Central memory CD4-positive, alpha-beta T cell (primary cell): ENCODE measurements at places on chromosomes 11 and 22.

GRCh38 chr11:14225666-14226065 lies 133.3 kb downstream of the RRAS2 start:
- no peak for DNase-seq

DNA sequence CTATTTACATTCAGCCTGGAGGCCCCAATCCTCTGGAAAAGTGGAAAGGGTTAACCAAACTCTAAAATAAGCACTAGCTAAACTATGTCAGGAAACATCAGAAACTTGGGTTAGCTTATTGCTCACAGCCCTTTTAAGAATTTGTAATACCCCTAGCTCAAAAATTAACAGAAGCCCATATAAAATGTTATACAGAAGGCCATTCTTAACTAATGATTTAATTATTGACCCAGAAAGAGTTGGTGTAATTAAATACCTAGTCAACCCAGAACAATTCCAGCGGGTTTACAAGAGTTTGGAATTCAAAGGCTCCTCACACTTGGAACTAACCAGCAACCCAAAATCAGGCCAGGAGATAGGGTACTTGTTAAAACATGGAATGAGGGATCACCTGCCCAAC lies 88.8 kb downstream of the PIWIL4 start:
- no peak for DNase-seq

- no peak for DNase-seq
These were observed 45.3 kb upstream of the NECTIN1 start for GRCh38 chr11:119774172-119774763.

DNA sequence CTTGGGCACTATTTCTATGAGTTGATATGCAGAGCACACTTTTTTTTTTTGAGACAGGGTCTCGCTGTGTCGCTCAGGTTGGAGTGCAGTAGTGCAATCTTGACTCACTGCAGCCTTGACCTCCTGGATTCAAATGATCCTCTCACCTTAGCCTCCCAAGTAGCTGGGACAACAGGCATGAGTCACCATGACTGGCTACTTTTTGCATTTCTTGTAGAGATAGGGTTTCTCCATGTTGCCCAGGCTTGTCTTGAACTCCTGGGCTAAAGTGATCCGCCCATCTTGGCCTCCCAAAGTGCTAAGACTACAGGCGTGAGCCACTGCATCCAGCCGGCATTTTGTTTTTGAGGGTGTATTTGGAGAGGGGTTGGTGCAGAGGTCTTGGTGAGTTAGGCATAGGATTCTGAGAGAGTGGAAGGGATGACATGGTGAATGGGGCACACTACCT lies 29.9 kb upstream of the MTCH2 start:
- no peak for DNase-seq

GRCh38 chr11:64916040-64916774 lies 802 bp downstream of the ATG2A start:
- DNase-seq: peak; percentile 40

GRCh38 chr22:20117633-20118299 lies 740 bp upstream of the TRMT2A start:
- peak; percentile 52 for DNase-seq

GRCh38 chr11:1843098-1843473 lies 4.3 kb downstream of the TNNI2 start:
- DNase-seq: no peak

- no peak for DNase-seq
These were observed 29.8 kb upstream of the OR56B4 start for GRCh38 chr11:6077723-6078122.

DNA sequence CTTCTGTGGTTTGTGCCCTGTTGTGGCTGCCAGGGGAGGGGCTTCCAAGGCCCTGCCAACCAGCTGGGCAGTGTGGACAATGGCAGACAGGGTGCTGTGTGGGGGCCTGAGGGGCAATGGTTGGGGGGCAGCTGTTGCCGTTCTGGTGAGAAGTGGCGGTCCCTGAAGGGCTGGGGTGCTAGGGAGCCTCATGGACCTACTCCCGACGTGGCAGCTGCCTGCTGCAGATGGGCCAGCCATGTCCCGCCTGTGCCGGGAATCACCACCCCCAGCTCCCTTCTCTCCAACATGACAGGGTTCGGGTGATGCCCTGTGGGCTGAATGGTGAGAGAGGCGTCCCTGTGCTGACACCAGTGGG lies 74.2 kb downstream of the KCNQ1 start:
- no peak for DNase-seq

- no peak for DNase-seq
These were observed 106.2 kb upstream of the RASSF10 start for GRCh38 chr11:12902791-12903486.

DNA sequence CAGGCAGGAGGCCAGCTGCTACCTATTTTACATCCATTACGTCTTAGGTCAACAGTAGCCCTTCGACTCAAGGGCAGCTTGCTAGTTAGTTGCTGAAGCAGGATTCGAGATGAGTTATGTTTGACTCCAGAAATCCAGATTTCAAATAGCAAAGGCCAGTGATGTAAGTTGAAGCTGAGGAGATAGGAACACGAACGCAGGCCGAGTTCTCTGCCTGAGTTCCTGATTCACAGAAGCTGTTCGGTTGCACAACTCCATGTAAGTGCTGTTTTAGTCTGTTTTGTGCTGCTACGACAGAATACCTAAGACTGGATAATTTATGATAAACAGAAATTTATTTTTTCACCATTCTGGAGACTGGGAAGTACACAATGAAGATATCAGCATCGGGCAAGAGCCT lies 111.2 kb downstream of the SLC1A2 start:
- DNase-seq: no peak

GRCh38 chr11:9838961-9839360 lies 175.1 kb downstream of the SWAP70 start:
- DNase-seq: no peak

GRCh38 chr11:45324459-45324858 lies 38.3 kb upstream of the SYT13 start:
- DNase-seq: no peak

- DNase-seq: no peak
These were observed 76.3 kb upstream of the SUSD2 start for GRCh38 chr22:24105013-24105360.

DNA sequence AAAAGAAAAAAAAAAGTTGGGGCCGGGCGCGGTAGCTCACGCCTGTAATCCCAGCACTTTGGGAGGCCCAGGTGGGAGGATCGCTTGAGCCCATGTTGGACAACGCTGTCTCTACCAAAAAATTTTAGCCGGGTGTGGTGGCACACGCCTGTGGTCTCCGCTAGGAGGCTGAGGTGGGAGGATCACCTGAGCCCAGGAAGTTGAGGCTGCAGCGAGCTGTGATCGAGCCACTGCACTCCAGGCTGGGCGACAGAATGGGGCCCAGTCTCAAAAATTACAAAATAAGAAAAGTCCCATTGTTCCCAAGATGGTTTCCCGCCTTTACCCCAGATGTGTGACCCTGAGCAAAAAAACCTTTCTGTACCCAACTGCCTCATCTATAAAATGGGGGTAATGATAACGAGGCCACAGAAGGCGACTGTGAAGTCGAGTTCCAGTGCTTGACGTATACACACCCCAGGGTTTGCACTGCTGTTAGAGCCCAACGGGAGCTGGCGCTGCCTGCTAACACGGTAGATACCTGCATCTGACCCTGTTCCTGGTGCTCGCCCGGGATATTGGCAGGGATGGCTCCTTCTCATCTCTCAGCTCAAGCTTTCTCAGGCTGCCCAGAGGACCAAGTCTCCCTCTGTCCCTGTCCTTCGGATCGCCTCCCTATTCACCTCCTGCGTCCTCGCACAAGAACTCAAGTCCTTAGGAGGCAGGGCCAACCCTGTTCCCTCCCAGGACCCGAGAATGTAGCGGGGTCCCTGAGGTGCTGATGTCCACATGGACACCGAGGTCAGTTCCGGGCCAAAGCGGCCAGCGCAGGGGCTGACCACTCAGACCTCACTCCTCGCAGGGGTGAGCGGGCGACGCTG lies 1.1 kb upstream of the RPLP2 start:
- DNase-seq: peak; percentile 50

GRCh38 chr11:74438681-74439080 lies 28.7 kb downstream of the KCNE3 start:
- DNase-seq: no peak

- DNase-seq: peak; percentile 38
These were observed 20.2 kb downstream of the RTN4RL2 start for GRCh38 chr11:57480409-57481137.

DNA sequence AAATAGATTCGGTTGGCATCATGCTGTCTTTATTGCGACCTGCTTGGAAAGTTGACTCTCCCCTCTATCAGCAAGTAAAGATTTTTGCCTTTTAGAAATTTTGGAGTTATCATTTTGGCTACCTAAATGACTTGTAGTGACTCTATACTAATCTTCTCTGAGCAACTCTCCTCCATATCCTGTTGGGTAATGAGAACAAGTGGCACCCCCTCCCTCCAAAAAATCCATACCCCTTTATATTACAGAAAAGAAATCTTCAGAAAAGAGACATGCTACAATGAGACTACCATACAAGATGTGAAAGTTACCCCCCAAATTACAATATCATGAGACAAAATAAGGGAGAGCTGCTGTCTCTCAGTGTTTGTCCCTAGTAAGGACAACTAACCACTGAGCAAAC lies 1.2 kb downstream of the JAML start:
- no peak for DNase-seq

DNA sequence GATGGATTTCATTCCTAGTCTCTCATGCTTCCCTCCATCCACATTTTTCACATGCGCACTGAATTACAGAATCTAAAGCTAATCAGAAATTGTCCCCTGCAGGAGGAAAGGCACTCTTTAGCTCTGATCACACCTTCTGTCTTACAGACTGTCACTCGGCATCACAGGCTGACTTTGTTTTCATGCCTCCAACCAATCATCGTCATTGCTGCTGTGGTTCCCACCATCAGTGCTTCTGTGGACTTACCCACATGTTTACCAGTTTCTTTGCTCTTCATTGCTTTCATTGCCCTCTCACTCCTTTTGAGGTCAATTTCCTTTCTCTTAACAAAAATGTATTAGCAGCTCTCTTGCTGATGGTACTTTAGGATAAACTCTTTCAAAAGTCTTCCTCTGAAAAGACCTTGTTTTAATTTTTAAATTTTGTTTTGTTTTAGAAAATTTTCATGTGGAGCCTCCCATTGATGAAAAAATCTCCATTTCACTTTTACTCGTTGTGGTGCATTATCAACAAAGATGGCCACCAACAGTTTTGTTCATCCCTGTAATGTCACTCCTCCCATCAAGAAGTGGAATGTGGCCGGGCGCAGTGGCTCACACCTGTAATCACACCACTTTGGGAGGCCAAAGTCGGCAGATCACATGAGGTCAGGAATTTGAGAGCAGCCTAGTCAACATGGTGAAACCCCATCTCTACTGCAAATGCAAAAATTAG lies 20.2 kb upstream of the TREH start:
- DNase-seq: peak; percentile 86

DNA sequence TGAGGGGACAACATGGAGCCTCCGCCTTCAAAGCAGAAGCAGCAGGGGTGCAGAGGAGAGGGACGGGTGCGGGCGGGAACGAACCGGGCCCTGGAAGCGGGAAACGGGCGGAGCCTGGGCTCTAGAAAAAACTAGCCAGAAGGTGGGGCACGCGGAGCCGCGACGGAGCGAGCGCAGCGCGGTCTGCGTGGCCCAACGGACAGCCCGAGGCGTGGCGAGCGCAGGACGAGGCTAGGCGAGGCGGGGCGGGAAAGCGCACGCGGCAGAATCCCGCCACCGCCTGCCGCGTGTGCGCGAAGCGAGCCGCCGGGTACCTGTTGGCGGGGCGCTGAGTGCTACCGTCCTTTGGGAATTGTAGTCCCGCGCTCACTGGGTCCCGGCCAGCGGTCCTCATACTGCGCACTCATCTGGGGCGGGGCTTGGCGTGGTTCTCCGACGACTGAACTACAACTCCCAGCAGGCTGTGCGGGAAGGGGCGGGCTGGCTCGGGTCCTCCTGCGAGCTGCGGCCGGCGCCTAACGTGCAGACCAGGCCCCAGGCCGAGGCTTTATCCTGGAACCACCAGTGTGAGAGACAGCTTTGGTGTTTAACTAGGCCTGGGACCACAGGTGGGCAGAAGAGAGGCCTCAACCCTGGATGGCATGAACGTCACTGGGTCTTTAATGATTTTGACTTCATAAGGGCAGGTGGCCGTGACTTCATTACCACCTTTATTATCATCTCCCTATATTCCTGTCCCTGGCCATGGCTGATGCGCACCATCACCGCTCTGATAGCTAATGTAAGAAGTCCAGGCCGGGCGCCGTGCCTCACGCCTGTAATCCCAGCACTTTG lies at the start of gene ATL3:
TSS of gene ATL3 (minus strand) at position 55 of the 834 bp plus-strand sequence. CDS start at position 14, 41 bp downstream.
- DNase-seq: peak; percentile 90

DNA sequence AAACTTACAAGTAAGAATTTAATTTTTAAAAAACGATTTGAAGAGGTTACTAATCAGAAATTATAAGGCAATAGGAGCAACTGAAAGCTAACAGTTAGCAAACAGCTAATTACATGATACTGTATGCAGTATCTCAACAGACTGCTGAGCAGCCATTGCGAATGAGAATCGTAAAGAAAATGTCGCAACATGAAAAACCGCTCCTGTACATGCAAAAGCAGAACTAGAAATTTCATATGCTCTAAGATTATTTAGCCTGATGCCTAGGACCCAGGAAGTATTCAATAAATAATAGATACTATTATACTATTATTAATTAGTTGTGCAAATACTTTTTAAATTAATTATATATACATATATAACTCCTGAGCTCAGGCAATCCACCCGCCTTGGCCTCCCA lies 48.7 kb upstream of the EP300 start:
- no peak for DNase-seq

DNA sequence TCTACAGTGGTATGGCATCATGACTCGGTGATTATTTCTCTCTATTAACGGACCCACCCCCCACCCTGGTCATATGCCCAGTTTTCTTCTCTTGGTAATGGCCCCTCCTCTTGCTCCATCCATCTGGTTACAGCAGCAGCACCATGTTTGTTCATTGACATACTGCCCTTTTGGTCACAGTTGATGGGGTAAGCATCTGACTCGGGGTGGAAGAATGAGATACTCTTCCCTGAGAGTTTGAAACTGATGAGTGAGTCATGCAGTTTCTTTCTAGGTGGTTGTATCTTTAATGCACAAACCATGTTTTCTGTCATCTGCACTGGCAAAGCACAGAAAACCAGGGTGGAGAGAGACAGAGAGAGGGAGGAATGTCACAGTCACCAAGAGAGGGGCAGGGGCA lies 126.0 kb downstream of the SYN3 start:
- no peak for DNase-seq

GRCh38 chr11:111272420-111272819 lies 25.9 kb upstream of the POU2AF3 start:
- DNase-seq: no peak

- no peak for DNase-seq
These were observed 12.9 kb upstream of the JHY start for GRCh38 chr11:122869622-122870021.

DNA sequence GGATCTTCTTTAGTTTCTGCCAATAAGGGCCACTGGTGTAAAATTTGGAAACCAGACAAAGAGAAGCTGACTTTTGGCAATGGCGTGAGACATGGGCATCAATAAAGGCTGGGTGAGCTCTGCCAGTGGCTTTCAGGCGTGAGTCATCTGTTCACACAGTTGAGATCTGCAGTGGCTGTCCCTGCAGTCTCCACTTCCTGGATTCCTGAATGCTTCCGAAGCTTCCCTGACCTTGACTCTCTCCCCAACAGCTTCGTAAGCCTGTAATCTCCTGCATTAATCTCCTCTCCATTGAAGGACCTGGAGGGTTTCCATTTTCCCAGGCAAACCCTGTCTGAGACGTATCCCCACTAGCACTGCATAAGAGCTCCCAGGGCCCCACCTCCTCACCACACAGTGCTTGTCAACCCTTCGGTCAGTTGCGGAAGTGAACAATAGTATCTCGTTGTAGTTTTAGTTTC lies 574.7 kb downstream of the TBC1D22A start:
- no peak for DNase-seq

GRCh38 chr11:134988495-134988894 lies 576.5 kb upstream of the B3GAT1 start:
- DNase-seq: no peak

GRCh38 chr22:45867906-45868555 lies 108.9 kb downstream of the WNT7B start:
- DNase-seq: no peak
